ENCODE measurements at places on chromosomes 3 and 15.

DNA sequence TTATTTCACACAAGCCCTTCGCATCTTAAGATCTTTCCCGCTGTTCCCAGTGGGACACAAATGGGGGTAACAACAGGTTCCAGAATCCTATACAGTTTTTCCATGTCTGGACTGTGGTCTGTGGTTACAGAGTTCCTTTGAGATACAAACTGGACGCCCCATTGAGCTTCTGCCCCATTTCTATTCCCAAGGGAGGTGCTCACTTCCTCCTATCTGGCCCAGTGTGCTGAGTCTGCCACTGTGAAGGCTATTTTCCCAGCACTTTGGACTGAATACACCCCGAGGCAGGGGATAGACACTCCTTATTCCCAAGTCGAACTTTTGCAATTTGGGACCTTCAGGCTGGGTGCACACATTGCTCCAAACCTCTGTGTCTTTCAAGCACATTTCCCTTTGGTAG lies 44.0 kb downstream of the MESD start:
- no peak for DNase-seq

DNA sequence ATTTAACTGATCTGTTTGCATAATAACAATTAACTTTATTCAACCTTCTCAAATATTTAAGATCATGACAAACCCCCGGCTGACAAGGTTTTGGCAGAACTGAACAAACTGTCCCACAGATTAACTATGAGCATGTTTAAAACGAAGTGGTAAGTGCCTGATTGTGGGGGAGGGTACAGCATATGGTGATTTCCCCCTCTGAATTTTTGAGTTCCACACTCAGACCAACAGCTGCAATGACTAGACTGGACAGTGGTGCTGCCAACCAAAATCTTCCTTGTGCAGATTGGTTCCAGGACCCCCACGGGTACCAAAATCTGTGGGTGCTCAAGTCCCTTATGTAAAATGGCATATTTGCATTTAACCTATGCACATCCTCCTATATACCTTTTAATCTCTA lies 449.5 kb downstream of the SHQ1 start:
- DNase-seq, result no peak

GRCh38 chr3:155852341-155852740 lies 1.9 kb downstream of the SLC33A1 start:
- no peak for DNase-seq

DNA sequence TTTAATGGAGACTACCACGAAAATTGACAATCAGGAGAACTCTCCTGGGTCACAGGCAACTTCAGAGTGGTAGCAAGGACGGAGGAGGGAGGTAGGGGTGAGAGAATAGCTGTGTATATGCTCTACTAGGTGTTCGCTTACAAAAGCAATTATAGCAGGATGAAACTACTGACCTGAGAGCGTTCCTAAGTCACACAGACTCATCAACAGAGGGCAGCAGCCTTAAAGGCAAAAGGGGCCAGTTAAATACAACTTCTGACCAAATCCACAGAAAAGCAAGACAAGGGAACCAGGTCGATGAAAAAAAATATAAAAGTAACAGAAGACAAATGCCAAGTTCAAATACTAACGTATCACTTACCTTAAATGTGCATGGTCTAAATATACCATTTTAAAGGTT lies 894.6 kb downstream of the PLOD2 start:
- DNase-seq, result no peak

GRCh38 chr3:150588027-150588830 lies 14.9 kb upstream of the SELENOT start:
- no peak for DNase-seq

DNA sequence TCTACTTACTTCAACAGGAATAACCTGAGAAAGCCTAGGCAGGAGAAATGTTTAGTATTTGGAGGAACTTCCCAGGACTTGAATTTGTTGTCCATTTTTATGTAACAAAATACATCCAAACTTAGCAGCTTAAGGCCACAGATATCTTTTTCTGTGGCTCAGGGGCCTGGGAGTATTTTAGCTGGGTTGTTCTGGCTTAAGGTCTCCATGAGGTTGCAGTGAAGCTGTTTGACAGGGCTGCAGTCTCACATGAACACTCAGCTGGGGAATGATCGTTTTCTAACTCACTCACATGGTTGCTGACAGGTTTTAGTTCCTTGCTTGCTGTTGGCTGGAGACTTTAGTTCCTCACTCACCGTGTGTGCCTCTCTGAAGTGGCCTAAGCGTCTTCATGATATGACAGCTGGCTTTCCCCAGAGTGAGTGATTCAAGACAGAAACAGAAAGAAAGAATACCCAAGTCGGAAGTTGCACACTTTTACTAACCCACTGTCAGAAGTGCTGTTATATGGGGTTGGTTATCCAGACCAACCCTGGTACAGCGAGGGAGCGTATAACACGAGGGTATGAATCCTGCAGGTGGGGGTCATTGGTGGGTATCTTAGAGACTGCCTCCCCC lies 229.7 kb upstream of the TBL1XR1 start:
- DNase-seq, result peak; percentile 7

DNA sequence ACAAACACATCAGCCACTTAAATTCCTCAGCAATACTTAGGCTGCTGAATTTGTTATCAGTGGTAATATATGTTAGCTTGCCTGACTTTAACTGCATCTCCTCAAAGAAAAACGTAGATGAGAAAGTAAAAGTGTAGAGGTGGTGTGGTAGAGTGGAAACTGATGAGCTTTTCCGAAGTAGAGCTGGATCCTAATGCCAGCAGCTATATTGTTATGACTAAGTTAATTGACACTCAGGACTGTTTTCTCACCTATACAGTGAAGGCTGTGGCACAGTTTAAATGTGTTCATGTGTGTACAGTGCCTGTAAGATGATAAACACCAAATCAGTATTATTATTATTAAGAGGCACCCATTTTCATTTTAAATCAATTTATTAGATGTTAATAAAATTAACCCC lies 174.9 kb downstream of the TNIK start:
- DNase-seq, result no peak
